Stimulated activated CD8-positive, alpha-beta memory T cell treated with anti-CD3 and anti-CD28 coated beads, Interleukin-2, amount 100 ng/mL, for 1 hour (primary cell): ENCODE measurements at places on chromosomes 5 and 9.
A peak's percentile ranks its signal among the peaks of the same experiment; 100 is the strongest.

DNA sequence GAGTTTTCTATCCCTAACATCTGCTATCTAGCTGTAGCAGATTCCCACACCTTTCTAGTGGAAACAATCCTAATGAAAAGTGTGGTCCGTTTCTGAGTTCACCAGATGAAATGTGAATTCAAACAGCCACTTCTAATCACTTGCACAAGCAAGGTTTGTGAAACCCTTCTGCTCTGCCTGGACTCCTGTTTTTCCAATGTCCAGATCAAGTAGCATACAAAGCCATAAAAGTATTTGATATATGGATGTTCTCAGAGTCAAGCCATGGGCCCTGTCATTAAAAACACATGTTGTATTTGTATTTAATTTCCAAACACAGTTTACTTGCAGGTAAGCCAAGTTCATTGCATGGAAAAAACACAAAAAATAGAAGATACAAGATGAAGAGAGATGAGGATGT, 570.4 kb downstream of the NR2F1-AS1 start:
- DNase-seq, result no peak

- DNase-seq, result no peak
Measured at GRCh38 chr9:3237121-3237520, 288.7 kb downstream of the RFX3 start.

DNA sequence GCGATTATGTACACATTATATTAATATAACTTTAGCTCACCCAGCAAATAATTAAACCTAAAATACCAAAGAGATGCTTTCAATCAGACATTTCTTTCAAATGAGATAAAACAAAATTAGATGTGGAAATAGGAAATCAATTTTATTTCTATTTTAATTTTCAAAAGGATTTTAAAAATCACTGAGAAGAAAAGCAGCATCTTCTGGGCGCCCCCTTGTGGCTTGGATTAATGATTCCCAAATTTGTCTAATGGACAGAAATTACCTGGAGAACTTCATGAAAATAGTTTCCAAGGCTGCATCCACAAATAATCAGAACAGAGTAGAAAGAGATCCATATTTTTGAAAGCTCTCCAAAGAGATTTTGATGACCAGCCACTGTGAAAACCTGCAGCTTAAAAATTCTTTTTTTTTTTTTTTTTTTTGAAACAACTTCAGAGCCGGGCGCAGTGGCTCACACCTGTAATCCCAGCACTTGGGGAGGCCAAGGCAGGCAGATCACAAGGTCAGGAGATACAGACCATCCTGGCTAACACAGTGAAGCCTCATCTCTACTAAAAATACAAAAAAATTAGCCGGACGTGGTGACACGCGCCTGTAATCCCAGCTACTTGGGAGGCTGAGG, 50.9 kb upstream of the CEMIP2 start:
- DNase-seq, result peak; percentile 26

- DNase-seq, result no peak
Measured at GRCh38 chr5:99771296-99771695, 763.9 kb upstream of the FAM174A start.
